ENCODE measurements at places on chromosomes 1 and 21.

DNA sequence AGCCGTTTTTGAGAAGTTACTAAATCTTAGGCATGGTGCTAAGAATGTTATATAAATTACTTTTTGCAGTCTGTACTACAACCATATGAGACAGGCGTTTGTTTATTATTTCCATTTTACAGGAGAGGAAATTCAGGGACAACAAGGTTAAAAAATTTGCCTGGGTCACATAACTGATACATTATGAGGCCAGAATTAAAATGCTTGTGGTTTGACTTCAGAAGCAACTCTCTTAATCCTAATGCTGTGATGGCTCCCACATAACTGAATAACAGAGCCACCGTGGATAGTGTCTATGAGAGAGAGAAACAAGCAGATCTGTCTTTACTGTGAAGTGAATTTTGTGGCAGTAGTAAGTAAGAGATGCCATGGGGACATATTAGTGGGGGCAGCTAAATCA lies 184.9 kb downstream of the NCAM2 start:
- no peak for DNase-seq

DNA sequence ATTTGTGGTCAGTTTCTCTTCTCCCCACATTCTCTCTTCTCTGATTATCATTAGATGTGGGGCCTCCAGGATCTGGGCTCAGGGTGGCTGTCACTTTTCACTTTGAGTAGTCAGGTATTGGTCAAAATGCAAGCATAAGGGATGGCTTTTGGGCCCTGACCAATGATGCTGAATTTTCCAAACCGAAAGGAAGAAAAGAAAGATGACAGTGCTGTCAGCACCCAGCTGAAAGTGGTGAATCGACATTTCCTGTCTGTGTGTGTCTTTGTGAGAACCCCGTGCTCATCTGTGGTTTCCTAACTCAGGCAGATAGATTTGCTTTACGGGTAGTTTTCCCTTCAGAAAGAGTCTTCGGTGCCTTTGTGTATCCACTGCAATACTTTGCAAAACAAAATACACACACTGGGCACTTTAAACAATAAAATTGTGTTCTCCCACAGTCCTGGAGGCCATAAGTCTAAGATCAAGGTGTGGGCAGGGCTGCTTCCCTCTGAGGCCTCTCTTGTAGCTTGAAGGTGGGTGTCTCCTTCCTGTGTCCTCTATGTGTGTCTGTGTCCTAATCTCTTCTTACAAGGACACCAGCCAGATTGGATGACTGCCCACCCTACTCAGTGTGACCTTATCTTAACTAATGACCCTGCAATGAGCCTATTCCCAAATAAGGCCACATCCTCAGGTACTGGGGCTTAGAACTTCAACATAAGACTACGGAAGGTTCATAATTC lies 274.8 kb upstream of the AJAP1 start:
- DNase-seq: no peak

GRCh38 chr1:217919683-217920388 lies 288.7 kb downstream of the SPATA17 start:
- no peak for DNase-seq

GRCh38 chr1:30741239-30741894 lies 16.2 kb downstream of the LAPTM5 start:
- no peak for DNase-seq

GRCh38 chr1:180560868-180561600 lies 2.3 kb downstream of the OVAAL start:
- no peak for DNase-seq

DNA sequence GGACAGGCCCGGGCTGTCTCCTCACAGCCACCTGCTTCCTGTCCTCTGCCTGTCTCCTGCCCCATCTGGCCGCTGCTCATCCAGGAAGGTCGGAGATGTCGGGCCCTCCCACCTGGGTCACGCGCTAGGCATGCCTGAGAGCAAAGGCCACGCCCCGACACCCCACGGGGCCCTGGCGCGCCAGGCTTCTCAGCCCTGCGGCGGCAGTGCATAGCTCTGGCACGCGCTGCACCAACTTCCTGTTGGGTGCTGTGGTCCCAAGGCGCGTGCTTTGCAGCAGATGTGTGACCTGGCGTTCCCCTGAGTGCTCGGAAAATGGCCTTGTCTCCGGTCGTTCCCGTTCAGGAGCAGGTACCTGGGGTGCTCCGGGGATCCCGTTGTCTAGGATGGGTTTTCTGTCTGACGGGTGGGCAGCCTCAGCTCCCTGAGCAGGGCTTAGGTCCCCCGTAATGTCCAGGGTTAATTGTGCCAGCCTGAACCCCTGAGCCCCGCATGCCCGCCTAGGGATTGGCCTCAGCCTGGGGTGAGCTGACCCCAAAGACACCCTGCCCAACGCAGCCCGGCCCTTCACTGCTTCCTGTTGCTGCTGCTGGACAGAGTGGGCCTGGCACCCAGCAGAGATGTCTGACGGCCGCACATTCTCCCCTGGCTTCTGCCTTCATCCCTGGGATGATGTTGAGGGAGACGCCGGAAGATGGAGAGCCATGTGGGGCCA lies 19.4 kb upstream of the KCNAB2 start:
- peak; percentile 91 for DNase-seq

- DNase-seq: no peak
Observed at GRCh38 chr1:14987829-14988603, 165.5 kb upstream of the TMEM51 start.

- no peak for DNase-seq
Observed at GRCh38 chr1:9842073-9842711, 18.4 kb upstream of the CLSTN1 start.

GRCh38 chr1:151011154-151011850 lies 3.1 kb downstream of the PRUNE1 start:
- no peak for DNase-seq

DNA sequence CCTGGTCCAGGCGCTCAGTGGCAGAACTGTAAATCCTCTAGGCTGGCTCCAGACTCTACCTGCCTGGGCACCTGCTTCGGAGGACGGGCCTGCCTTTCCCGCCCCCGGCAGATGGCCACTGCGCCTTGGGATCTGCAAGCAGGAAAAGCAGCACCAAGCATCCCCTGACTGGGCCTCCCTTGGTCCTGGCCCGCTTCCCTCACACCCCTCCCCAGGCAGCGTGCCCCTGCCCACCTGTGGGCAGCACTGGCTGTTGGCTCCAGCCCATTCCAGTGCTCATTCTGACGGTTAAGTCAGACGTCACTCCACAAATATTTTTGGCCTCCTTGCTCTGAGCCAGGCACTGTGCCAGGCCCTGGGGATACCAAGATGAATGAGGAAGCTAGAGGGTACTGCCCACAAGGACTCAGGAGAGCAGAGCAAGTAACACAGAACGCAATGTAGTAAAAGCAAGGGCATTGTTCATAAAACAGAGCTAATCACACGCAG lies 22.0 kb upstream of the BLACAT1 start:
- DNase-seq: no peak

- no peak for DNase-seq
Observed at GRCh38 chr1:68379085-68379478, 70.7 kb downstream of the RPE65 start.

- peak; percentile 75 for DNase-seq
Observed at GRCh38 chr1:214678386-214678785, 75.4 kb downstream of the CENPF start.

DNA sequence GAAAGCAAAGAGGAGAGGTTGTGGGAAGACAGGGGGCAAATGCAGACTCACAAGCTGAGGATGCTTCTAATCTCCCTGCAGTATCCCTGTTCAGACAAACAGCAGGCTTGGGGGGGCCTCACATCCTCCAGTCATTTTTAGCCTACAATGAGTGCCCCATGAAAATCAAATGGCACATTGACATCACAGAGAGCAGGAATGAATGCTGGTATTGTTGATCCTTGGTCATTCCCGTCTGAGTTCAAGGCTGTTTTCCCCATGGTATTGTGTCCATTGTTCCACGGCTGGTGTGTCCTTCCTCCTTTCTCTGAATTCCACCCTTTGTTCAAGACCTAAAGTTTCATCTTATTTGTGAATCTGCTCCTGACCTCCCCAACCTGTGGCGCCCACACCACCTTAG lies 545.6 kb downstream of the AJAP1 start:
- DNase-seq: no peak

DNA sequence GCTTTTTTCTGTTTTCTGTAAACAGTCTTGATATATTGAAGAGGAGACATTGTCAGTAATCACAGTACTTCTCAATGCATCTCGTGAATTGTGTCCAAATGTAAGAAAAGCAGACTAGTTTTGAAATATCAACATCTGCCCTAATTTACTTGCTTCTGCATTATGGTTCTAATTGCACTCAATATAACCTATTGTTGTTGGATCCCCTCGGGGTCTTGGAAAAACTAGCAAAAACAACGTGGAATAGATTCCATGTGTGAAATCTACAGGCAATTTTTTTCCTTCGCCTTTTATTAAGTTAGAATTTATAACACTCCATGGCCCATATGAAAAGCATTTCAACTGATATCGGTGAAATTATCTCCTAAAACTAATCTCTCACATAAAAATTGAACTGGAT lies 236.5 kb downstream of the TTLL7 start:
- DNase-seq: no peak

DNA sequence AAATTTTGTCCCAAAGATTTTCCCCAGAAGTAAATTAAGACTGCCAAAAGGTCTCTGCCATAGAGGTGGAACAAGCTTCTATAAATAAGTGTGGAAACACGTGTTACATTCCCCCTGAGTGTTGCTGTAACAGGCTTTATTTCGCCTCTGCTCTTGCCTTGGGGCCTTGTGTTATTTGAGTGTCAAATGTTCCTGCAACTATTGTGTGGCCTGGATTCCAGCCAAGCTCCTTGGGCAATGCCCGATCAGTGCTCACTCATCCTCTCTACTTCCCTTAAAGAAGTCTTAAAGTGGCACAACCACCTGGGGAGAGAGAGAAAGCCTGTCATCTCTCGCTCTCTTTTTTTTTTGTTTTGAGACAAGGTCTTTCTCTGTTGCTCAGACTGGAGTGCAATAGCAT lies 156.7 kb downstream of the NR5A2 start:
- no peak for DNase-seq

DNA sequence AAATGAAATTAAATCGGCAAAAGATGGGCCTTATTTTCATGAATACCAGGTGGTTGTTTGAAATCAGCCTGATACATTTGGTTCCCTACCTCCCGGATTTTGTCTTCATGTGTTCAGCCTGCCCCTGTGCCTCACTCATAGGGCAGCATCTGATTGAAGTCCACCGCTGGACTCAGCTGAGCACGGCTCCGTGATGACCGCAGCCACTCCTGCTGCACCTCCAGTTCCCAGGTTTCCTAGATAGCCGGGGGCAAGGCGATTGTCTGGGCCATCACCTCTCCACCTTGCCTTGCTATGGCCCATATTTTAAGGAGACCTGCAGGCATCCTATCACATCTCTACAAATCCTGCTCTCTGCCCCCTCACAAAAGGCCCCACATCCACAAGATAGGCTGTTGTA lies 563.8 kb downstream of the NUF2 start:
- DNase-seq: no peak

DNA sequence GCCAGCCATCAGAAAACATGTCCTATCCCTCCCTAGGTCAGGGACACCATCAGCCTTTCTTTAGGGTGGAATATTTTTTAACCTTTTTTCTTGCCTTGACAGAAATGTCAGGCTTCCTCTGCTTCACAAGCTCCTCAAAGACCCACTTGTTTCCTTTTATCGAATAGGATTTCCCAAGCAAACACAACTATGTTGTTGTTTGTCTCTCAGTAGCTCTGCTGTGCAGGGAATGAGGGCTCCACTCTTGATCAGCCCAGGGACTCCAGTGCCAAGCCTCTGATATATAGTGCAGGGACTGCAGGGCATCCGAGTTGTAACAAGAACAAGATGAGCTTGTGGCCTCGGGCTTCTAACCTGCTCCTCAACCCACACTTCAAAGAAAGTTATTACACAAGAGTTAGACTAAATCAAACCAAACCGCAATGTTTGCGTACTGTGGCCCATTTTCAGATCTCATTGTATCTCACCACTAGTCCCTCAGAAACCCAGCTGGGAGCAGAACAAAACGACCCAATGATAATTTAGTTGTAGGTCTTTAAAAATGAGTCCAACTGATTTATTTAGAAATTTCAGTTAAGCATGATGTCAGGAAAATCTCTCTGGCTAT lies 108.1 kb downstream of the ATG4C start:
- peak; percentile 8 for DNase-seq

- no peak for DNase-seq
Observed at GRCh38 chr21:44871576-44872269, 1.8 kb downstream of the PTTG1IP start.

DNA sequence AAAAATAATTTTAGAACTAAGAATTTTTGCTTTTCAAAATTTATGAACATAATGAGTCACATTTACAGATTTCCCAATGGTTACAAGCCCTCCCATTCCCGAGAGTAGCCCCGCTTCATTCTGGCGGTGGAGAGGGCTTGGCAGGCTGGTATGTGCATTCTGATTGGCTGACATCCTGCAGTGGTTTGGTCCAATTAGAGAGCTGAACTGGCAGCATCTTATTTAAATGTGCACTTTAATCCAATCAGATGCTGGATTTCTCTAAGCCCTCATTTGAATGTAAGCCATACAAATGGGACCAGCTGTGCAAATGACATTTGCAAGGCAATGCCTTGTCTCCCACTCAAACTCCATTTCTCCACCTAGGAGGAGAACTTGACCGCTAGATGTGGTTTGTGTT lies 18.0 kb upstream of the TRIM17 start:
- DNase-seq: no peak

GRCh38 chr1:7298145-7298544 lies 473.0 kb upstream of the VAMP3 start:
- DNase-seq: no peak

GRCh38 chr1:11693024-11693590 lies 1.6 kb downstream of the DRAXIN start:
- no peak for DNase-seq

- no peak for DNase-seq
Observed at GRCh38 chr1:222828939-222829338, 14.1 kb downstream of the DISP1 start.

DNA sequence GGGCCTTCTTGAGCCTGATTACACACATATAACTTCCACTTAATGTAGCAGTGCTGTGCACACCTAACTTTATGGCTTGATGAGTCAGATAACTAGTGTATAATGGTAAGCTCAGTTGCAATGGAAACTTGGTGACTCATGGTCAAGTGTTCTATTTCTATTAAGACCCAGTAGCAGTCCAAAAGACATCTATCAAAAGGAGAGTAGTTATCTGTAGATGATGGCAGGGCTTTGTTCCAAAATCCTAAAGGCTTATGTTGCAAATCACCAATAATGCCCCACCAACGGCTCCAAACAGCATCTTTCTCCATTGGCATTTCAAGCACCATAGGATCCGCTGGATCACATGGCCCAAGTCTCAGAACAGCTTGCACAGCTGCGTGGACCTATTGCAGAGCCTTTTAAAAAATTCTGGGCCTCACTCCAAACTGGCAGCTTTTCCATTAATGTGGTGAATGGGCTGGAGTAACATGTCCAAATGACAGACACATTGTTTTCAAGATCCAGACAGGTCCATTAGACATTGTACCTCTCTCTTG lies 566.8 kb upstream of the USP24 start:
- no peak for DNase-seq

DNA sequence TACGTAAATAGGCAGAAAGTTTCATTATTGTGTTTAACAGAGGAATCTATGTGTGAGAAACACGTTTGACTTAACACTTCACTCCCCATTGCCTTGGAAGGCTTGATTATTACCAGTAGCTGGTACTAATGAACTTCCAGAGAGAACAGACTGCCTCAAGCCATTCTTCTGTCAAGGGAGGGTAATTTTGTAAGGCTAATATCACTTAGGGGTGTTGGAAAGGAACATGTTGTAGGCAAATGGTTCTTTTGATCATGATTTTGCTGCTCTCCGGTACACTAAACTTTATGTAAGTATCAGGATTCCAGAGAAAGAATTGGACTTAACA lies 1.8 kb downstream of the LAMC1 start:
- DNase-seq: no peak

- no peak for DNase-seq
Observed at GRCh38 chr1:47935856-47936255, 61.3 kb downstream of the TRABD2B start.

GRCh38 chr1:116330342-116330652 lies 42.7 kb upstream of the ATP1A1 start:
- no peak for DNase-seq
